ENCODE measurements at places on chromosomes 2 and 18.

GRCh38 chr2:200301953-200302858, 4.3 kb upstream of the SPATS2L start:
- no peak for DNase-seq

DNA sequence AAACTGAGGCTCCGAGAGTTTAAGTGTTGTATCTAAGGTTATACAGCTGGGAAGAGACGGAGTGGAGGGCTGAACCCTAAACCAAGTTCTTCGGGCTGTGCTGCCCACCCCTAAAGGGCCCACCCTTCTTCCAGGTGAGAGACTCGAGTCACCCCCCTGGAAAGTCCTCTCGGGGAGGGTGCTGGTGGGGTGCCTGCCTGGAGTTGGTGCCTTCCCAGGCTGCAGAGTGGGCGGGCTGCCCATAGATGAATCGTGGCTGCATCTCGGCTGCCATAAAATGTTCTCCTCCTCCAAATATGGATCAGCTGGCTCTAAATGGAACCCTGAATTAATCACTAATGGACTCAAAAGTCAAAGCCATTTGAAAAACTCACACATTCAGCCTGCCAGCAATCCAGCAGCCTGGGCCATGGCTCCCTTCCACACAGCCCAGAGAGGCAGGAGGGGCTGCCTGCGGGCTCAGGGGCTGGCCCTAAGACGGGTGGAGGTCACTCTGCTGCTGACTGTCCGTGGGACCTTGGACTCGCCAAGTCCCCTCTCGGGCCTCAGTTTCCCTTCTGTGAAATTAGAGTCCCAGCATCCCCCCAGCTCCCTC, 7.7 kb downstream of the CIB4 start:
- DNase-seq: no peak

DNA sequence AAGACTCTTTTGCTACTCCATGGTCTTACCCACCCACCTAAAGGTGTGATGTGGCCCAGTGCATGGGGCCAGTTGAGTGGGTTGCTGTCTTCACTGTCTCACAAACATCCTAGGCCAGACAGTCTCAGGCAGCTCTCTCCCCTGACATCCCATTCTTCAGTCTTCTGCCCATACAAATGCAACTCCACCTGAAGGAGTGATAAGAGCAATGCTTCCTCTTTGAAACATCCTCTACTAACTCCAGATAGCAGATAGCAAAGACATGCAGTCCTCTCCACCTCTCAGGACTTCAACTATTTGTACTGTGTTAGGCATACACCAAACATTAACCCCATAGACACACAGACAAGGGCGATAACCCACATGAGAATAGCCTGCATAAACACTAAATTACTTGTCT, 71.3 kb downstream of the MTHFD2 start:
- no peak for DNase-seq

GRCh38 chr18:42689310-42689709, 426.2 kb downstream of the RIT2 start:
- no peak for DNase-seq

DNA sequence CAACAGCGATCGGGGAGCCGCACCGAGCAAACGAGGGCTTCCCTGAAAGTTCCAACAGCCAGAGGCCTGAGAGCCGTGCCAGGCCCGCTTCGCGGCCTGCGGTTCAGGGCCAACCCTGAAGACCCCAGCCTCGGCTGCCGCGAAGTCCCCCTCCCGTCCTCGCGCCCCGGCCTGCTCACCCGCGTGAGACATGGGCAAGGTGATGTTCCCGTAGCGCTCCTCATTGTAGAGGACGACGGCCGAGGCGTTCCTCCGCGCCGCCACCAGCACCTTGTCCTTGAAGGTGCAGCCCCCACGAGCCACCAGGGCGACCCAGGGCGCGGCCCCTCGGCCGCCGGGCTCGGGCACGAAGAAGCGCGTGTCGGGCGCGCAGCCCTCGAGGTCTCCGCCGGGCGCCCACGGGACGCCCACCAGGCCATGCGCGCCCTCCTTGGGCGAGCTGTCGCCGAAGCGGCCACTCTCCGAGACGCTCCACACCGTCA, 510 bp downstream of the RNF149 start:
- DNase-seq: no peak

GRCh38 chr18:62959481-62959880, 244.1 kb downstream of the PHLPP1 start:
- no peak for DNase-seq

DNA sequence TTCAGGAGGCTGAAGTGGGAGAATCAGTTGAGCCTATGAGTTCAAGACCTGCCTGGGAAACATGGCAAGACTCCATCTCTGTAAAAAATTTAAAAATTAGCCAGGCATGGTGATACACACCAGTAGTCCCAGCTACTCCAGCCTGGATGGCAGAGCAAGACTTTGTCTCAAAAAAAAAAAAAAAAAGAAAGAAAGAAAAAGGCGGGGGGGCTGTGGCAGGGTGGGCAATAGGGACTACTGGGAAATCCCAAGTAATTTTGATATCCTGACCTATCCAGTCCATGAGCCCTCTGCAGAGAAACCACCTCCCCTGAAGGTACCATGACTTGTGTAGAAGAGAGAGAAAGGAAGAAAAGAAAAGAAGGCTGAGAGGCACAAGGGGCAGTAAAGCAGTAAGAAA, 45.3 kb downstream of the ALPK2 start:
- DNase-seq: no peak

DNA sequence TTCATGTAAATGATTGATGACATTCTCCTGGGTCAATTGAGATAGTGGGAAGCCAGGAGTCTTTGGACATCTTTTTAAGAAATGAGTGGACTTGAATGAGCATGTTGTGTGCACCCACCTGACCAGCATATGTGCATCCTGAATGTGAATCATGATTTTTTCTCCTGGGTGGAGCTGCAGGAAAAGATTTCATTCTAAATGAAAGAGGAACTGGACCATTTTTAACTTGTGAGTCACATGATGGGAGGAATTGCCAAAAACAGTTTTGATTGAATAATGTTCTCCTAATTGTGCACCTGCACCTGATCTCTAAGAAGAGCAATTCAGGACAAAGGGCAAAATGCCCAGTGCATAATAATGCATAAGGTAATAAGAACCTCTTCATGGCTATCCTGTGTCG, 32.3 kb downstream of the COPS8 start:
- DNase-seq: no peak

GRCh38 chr2:126658319-126658904, 2.5 kb downstream of the GYPC start:
- no peak for DNase-seq
